ENCODE measurements at places on chromosomes 4 and X.

DNA sequence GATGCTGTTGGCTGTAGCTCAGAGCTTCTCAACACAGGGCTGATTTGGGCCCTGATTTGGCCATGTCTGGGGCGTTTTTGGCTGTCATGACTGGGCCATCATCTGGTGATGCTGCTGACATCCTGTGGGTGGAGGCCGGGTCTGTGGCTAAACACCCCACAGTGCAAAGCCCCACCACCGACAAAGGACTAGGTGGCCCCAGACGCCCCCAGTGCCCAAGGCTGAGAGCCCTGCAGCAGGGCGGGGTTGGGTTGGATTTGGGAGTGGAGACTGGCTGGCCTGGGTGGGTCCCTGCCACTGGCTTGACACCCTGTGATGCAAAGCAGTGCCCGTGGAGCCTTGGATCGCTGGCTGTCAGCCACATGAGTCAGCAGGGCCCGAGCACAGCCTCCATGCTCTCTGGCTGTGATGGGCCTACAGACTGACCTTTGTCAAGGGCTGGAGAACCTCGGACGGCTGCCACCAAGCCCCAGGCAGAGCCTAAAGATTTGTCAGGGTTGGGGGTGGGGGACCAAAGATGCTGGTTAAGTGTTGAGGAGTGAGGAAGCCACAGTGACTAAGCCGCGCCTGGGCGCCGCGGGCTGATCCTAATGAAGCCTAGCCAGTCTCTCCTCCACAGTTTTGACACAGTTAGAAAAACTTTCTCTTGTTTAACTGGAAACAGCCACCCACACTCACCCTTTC, 28.3 kb downstream of the CYTL1 start:
- DNase-seq: peak; percentile 81

DNA sequence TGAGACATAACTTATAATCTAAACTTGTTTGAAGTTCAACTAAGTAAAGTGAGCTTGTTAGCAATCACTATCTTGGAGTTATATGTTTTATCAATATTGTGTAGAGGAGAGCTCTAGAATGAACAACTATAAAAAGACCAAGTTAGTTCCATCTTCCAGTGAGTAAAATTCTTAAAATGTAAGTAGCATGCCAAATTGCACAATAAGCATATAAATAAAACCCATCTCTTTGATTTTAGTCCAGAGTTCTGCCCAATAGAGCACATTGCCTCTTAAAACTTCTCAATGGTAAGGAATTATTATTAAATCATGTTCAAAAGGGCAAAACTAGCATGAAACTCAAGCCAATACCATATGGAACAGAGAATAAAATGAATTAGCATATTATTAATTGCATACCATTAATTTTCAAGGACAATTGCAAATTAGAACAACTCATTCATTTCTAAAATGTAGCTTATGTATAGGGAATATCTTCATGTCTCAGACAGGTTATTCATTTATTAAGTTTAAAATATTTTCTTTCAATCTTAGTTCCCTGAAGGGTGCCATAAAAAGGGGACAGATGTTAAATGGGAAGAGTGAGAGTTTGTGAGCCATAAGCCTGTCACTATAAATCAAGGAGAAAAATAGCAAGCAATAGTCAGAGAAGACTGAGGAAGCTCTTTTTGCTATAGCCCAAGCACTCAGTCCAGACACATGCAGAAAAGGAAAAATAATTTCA, 507.6 kb downstream of the CENPC start:
- DNase-seq: no peak

- peak; percentile 31 for DNase-seq
These were observed 13.3 kb downstream of the SGMS2 start for GRCh38 chr4:107837776-107838618.

- no peak for DNase-seq
These were observed 237.0 kb downstream of the IDS start for GRCh38 chrX:149267878-149268813.

GRCh38 chr4:67926485-67926884, 36.8 kb downstream of the TMPRSS11A start:
- DNase-seq: no peak

- no peak for DNase-seq
These were observed 30.5 kb upstream of the COL25A1 start for GRCh38 chr4:109332926-109333464.

GRCh38 chrX:53071604-53072417, 10.4 kb upstream of the TSPYL2 start:
- DNase-seq: peak; percentile 49

- no peak for DNase-seq
These were observed 645.4 kb downstream of the BCOR start for GRCh38 chrX:39452401-39452800.

DNA sequence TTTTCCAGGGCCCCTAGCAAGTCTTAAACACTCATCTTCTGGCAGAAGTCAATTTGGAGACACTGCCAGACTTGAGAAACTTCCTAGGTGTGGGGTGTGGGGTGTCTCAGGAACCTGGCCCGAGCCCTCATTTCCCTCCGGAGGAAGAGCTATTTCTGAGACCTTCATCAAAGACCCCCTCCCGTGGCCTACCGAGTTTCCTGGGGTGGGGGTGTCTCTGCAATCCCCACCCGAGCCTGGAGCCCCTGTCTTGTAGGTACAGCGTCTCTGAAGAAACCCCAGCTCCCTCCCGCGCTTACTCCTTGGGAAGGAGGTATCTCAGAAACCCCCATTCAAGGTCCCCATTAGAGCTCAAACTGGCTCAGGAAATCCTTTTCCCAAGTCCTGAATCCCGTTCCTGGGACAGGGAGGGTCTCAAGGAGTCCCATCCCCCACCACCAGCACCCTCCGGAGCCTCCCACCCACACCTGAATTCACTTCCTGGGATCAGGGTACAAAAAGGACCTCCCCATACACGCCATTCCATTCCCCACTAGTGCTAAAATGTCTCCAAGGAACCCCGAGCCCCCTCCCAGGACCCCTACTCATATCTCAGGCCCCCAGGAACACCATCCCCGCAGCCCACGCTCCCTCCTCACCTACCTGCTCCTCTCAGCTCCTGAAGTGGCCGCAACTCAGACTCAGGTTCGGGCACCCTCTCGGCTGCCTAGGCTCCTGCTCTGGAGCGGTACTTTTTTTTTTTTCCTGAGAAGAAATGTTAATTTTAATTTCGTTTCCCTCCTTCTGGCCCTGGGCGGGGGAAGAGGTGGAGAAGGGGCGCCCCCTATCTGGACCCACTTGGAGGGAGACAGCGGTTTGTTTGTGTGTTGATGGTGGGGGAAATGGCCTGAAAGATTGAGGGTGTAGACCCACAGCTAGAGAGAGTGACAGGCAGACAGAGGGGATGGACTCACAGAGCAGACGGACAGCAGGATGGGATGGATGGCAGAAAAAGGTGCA, 1.1 kb downstream of the SLC38A5 start:
- no peak for DNase-seq

DNA sequence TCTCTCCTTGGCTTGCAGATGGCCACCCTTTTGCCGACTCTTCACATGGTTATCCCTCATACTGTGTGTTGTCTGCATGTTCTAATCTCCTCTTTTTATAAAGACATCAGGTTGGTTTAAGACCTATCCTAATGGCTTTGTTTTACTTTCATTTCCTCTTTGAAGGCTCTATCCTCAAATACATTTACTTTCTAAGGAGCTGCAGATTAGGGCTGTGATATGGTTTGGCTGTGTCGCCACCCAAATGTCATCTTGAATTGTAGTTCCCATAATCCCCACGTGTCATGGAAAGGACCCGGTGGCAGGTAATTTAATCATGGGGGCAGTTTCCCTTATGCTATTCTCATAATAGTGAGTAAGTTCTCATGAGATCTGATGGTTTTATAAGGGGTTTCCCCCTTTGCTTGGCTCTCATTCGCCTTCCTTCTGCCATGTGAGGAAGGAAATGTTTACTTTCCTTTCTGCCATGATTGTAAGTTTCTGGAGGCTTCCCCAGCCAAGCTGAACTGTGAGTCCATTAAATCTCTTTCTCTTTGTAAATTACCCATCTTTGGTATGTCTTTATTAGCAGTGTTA, 204.5 kb downstream of the RELL1 start:
- no peak for DNase-seq

GRCh38 chr4:74768857-74769525, 25.3 kb downstream of the BTC start:
- peak; percentile 7 for DNase-seq

DNA sequence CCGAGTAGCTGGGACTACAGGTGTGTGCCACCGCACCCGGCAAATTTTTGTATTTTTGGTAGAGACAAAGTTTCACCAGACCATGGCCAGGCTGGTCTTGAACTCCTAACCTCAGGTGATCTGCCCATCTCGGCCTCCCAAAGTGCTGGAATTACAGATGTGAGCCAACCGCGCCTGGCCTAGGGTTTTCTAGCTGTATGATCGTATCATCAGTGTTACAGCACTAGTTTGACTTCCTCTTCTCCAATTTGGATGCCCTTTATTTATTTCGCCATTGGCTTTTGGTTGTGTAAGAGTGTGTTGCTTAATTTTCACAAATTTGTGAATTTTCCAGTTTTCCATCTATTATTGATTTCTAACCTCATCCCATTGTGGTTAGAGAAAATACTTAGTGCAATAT, 5.2 kb downstream of the TKTL1 start:
- DNase-seq: no peak

DNA sequence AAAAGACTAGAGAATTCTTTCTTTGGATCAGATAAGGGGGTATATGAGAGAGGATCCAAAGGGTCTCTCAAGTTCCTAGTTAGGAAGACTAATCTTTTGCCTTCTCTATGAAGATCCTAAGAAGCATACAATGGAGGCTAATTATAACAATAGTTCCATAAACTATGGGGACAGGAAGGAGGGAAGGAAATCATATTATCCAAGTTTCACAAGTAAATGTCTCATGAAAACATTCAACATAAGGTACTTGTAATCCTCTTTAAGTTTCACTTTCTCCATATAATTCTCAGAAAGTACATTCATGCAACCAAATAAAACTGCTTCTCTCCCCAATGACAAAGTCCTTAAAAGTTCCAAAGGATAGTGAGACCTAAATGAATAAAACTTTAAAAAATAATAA, 27.1 kb downstream of the STX18 start:
- no peak for DNase-seq

- DNase-seq: peak; percentile 66
These were observed 86.3 kb downstream of the EGF start for GRCh38 chr4:109998867-109999584.

GRCh38 chr4:37908488-37909331, 17.8 kb downstream of the TBC1D1 start:
- DNase-seq: peak; percentile 47

DNA sequence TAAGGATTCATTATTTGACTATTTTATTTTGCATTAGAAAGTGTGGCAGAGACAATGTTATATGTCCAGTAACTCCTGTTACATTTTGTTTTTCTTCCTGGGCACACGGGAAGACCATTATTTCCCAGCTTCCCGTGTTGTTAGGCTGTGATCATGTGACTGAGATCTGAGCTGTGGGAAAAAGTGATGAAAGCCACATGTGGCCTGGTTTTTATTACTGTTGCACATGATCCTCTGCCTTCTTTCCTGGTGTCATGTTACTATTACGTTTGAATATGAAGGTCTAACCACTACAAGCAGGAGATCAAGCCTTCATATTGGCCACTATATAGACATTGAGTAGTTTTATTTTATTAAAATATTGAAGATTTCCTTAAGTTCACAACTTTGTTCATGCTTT, 28.2 kb upstream of the MID1 start:
- DNase-seq: peak; percentile 69

DNA sequence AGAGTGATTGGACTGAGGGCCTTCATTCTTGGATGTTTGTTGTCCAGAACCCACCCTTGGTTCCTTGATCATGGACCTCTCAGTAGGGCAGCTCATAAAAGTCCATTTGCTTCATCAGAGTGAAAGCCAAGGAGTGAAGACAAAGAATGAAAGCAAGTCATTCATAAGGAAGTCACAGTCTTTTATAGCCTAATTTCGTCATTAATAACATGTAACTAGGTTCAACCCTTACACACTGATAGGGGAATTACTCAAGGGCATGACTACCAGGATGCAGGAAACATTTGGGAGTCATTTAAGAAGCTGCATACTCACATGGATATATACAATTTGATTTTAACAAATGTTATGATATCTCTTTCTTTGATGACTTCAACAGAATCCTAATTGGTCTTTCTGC, 95.2 kb downstream of the RPA4 start:
- no peak for DNase-seq

DNA sequence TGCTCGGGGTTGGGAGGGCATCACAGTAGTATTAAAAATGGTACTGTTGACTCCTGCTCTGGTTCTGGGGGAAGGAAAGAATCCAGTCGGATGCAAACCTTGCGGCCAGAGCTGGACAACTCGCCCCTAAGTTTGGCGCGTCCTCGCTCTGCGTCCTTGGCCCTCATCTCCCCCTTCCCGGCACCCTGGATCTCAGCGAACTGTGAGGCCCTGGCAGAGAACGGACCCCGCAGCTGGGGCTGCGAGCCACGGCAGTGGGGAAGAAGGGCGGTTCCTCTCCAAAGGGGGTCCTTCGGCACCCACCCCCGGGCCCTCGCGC, 14.0 kb downstream of the ARHGEF6 start:
- no peak for DNase-seq

DNA sequence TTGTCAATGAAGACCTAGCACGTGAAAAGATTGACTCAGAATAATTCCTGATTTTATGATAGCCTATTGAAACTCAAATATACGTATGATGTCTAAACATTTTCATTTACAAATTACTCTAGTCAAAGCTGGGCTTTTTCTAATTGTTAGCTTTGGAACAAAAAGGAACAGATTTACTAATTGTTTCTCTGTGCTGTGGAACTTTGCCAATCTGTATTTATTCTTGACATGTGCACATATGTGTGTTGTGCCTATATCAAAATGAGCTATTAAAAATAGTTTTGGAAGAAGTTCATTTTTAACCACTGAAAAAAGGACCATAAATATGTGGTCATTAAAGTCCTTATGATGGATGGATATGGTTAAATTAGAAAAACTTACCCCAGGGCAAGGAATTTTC, 85.4 kb upstream of the PACRGL start:
- DNase-seq: no peak

- no peak for DNase-seq
These were observed 127.4 kb upstream of the FTHL17 start for GRCh38 chrX:31199056-31199839.

DNA sequence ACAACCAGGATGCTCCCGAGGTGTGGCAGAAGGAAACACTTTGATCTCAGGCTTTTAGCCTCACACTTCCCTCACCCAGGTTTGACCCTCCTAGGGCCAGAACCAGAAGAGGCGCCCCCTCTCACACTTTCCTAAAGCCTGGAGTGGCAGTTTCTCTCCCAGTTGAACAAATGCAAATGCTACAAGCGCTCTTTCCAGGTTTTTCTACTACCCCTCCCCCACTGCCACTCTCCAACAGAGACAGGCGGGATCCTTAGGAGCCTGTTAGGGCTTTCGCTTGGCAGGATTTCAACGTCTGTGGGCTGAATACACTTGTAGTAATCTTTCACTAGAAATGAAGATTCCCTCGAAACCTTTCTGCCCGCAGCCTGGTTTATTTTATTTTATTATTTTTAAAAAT, 2.4 kb downstream of the TSC22D3 start:
- DNase-seq: no peak

DNA sequence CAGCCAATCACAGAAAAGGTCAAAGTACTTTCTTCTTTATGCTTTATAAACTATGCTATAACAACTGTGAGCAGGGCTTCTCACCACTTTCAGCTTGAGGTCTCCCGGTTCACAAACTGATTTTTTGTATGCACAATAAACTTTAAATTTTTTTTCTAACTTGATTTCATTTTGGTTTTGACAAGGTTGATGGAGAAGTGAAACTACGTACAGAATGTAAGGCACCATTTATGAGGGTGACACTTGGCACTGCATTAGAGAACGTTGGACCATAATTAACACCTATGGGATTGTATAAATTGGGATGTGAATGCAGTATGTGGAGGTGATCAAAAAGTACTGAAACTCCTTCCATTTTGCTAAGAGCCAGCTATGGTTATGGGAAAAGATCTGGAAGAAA, 857.9 kb upstream of the HTR2C start:
- no peak for DNase-seq

GRCh38 chr4:10456595-10457254, 501 bp downstream of the ZNF518B start:
- peak; percentile 73 for DNase-seq
